ENCODE measurements at places on chromosomes 12 and 14.

- DNase-seq = no peak
Measured at GRCh38 chr12:112018571-112019237, 5.5 kb downstream of the ERP29 start.

DNA sequence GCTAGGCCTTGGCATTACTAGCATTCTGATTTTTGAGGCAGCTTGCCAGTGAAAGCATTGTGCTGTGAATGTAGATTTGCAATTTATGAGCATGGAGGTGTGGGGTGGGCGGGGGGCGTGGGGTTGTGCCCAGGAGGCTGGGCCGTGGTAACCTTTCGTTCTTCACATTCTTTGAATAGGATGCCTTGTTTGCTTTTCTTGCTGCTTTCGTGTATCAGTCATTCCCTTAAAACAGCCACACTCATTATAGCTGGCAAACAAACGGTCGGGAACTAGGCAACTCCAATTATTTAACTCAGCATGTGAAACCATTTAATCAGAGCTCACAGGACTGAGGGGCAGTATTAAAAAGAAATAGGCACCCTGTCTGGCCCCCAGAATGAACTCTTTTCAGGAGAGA is 115.9 kb upstream of the PELI2 start:
- DNase-seq = no peak

DNA sequence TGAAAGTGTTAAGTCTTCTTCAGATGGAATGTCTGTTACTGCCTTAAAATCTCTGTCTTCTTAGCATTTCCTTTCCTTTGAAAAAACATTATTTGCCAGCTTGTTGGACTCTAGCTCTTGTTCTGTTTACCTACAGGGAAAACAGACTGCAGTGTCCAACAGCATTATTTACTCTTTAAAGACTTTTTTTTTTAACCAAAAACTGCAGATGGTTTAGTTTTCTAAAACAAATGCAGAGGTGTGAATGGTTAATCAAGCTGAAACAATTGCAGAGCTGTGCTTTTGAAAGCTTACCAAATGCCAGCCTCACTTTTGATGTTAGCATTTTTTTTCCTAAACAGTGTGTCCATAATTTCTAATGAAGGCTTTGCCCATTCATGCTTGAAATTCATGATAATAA is 323.3 kb downstream of the TMEM117 start:
- DNase-seq = no peak

DNA sequence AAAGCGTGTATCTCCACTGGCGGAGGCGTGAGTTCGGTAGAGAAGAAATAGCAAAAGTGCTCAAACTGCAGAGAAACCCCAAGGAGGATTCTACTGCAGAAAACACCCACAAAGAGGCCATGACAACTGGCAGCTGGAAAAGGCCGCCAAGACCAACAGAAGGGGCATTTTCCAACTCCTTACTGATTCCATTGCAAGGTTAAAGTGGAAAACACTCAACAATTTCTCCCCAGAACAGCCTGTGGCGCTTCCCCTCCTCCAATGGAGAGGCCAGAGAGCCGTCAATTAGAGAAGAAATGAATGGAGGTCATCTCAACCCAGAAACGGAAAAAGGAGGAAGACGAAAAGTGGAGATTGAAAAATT is 618 bp upstream of the ANKRD52 start:
- DNase-seq = no peak

DNA sequence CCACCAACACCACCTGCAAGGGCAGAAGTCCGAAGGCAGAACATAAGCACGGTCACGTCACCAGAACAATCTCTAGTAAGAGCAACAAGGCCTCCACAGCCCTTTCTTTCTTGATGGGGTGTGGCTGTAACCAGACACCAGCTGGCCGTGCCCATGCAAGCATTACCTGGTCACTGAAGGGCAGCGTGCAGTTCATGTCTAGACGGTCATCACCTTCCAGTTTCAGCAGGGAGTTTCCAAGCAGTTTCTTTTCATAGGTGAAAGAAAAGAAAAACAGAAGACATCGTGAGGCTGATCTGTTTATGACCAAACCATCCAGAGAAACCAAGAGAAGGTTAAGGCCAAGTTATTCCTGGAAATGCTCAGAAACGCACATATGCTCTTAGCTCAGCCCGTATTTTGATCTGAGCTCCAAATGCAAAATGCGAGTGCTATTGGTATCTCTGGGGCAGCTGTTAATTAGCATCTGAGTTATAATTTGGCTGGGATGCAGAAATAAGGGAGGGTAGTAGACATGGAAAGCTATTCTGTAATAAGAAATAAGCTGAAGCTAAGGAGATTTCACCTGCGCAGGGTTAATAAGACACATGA is 42.5 kb downstream of the PRKAB1 start:
- no peak for DNase-seq

- no peak for DNase-seq
Measured at GRCh38 chr12:64544371-64545080, 65.8 kb upstream of the RASSF3 start.
